ENCODE measurements at places on chromosomes 3 and 15.

DNA sequence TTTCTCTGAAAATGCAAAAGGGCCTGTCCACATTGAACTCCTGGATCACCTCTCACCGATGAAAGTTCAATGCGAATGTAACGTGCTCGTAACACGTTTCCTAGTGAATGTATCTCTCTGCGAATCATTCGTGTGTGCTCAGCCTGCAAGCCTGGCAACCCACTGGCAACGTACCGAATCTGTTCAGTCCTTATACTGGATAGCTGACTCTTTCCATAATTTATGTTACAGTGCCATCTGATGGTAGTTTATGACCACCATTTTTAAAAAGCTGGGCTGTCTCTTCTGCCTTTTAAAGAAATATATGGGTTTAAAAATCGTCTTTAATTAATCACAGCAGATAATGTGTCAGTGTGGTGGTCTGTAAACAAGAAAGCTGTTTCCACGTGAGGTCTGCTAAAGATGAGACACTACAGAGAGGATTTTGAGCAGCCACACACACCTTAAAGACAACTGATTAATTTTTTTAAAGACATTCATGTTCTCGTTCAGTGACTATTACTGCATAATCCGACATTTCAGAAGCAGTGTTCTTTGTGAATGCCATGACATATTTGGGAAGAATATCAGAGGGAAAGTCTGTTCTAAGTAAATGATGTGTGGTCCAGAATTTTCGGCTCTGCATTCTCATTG, 69.4 kb upstream of the FOXP1 start:
- DNase-seq: peak; percentile 5

DNA sequence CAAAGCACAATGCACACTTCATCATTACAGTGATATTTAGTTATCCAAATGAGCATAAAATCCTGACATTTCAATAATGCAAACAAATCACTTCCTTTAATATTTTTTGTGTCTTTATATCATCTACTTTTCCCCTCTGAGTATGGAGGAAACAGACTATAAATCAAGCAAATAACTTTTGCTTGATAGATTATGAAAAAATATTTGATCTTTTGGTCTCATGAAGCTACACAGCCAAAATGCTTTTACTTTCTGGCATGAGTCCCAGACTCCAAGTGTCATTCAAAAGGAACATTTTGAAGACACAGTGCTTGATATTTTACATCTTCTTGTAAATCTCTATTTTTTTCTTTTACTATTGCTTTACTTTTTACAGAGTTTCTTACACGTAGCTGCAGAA, 215.3 kb upstream of the ROBO1 start:
- no peak for DNase-seq

- DNase-seq: no peak
Observed at GRCh38 chr3:99499235-99500158, 138.9 kb upstream of the COL8A1 start.

DNA sequence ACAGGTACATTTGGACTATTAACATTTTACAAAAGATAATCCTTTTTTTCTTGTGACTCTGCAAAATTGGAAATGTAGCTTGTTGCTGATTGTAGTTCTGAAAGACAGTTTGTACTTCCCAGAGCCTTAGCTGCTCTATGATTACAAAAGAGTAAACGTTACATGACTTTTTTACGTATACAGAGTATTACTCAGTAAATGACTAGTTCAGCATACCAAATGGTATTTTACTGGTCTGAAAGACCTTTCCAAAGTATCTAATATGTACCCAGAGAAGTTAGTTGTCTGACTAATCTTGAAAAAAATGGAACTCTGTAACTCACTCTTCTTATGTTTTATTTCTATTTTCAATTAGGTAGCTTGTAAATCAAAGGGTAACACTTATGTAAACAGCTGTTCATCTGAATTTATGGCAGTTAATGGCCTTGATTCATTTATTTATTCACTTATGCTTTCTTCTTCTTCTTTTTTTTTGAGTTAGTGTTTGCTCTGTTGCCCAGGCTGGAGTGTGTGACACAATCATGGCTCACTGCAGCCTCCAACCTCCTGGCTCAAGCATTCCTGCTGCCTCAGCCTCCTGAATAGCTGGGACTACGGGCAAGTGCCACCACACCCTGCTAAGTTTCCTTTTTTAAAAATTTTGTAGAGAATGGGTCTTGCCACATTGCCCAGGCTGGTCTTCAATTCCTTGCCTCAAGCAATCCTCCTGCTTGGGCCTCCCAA, 151.7 kb downstream of the C3orf38 start:
- DNase-seq: no peak

GRCh38 chr3:32229565-32229964, 8.9 kb upstream of the CMTM8 start:
- no peak for DNase-seq

- no peak for DNase-seq
Observed at GRCh38 chr3:137572931-137573330, 191.2 kb upstream of the SOX14 start.

- no peak for DNase-seq
Observed at GRCh38 chr15:31954374-31955172, 75.7 kb upstream of the CHRNA7 start.

DNA sequence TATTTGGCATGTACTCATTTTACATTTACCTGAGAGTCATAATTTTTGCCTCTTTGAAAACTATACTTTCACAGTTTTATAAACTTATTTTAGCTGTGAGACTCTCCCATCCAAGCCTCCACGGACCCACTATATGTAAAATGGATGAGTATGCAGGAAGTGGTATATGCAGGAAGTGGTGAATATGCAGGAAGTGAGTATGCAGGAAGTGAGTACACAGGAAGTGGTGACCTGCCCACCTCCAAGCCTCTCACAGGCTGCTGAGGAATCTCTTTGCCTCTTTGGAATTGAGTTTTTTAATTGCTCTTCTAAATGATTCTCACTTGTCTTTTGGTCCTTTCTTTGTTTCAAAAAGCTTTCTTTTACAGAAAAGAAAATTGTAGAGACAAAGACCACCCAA, 85.2 kb downstream of the KBTBD8 start:
- DNase-seq: peak; percentile 53

DNA sequence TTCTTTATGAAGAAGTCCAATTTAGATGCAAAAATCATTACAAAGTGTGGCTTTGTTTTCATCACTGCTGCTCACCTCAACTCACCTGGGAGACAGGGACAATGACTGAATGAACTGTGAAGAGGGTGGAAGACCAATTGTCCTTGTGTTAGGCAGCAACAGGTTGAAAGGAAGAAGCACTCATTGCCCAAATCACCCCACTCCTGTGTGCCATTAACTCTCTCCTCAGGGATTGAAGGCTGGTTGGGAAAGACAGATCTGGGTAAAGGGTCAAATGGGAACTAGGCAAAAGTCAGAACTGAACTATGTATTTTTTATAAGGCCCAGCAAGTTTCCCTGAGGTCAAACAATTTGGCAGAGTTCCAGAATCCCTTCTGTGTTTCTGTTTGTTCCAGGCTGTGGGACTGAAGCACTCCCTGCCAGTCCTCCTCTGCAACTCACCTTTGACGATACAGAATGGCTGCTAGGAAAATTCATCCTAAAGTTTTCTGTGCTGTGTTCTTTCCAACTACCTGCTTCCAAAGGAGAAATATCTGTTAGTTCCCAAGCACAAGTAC, 68.6 kb upstream of the CCDC39 start:
- DNase-seq: no peak

GRCh38 chr15:74327756-74328155, 39.7 kb downstream of the CYP11A1 start:
- no peak for DNase-seq

GRCh38 chr3:13474776-13475303, 5.3 kb upstream of the HDAC11 start:
- no peak for DNase-seq

- DNase-seq: no peak
Observed at GRCh38 chr3:133040696-133041523, 2.7 kb downstream of the TMEM108 start.

DNA sequence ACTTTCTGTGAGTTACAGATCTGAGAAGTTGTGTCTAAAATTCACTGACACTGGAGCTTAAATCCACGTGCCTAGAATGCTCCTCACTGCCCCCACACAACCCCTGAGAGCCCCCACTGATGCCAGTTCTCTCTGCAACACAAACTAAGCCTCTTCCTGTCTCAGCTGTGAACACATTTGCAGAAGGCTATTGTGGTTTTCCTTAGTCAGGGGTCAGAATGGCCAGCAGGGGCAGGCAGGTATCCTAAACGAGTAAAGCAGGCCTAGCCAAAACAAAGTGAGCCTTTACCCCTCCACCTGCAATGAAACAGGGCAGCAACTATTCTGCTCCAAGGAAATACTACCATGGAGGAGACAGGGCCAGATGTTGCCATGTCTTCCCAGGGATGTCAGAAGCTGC, 78.6 kb downstream of the FHIT start:
- no peak for DNase-seq

DNA sequence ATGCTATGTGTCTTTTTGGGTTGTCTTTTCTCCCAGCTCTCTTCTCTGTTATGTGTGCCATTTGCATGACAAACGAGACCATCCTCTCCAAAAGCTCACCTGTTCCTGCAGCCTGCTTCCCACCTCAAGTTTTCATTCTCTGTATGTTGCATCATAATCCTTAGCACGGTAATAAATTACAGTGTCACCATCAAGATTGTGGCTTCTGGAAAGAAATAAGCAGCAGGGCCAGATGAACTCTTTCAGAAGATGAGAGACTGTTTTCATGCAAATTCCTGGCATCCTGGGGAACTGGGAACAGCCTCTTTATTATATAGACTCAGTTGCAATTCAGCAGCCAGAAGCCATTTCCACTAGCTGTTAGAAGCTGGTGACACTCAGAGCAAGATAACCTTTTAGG, 436.7 kb downstream of the EPHB1 start:
- DNase-seq: no peak

GRCh38 chr3:153615863-153616262, 453.8 kb downstream of the RAP2B start:
- no peak for DNase-seq

- no peak for DNase-seq
Observed at GRCh38 chr3:114460459-114460858, 166.6 kb downstream of the TIGIT start.

GRCh38 chr3:159824333-159824732, 164.3 kb upstream of the IL12A start:
- DNase-seq: no peak

GRCh38 chr15:42387603-42388002, 28.3 kb downstream of the CAPN3 start:
- no peak for DNase-seq

GRCh38 chr3:109648027-109648426, 310.7 kb upstream of the DPPA4 start:
- no peak for DNase-seq

GRCh38 chr3:18723206-18723810, 298.2 kb upstream of the SATB1 start:
- DNase-seq: no peak

- no peak for DNase-seq
Observed at GRCh38 chr3:115361806-115362205, 214.7 kb upstream of the ZBTB20 start.

- no peak for DNase-seq
Observed at GRCh38 chr15:99566157-99566897, 543 bp downstream of the MEF2A start.

DNA sequence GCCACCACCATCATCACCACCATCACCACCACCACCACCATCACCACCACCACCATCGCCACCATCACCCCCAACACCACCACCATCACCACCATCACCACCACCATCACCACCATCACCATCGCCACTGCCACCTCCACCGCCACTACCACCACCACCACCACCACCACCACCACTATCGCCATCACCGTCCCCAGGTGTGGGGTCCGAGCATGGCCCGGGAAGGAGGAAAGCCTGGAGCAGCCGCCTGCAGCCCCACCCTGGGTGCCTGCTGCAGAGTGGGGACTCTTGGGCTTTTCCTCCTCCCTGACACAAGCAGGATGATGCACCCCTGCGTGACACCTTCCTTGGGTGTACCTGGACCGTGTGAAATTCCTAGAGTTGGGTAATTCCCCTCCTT, 43.9 kb downstream of the MUC4 start:
- DNase-seq: no peak

DNA sequence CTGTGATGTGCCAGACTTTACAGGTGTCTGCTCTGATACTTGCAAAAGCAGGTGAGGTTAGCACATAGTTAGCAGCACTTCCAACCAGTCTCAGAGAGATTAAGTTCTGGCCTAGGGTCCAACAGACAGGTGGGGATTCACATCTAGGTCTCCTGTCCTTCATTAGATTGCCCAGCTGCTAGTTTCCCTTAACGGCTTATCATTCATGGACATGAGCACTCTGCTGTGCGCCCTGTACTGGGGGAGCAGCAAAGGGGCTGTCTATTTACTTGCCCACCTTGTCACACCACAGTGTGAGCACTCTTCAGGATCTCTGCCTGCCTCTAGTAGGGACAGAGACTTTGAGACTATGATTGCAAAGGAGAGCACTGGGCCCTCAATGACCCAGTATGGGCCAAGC, 8.7 kb downstream of the SPSB4 start:
- no peak for DNase-seq

- no peak for DNase-seq
Observed at GRCh38 chr3:122993124-122993978, 34.2 kb downstream of the SEMA5B start.

GRCh38 chr3:118810499-118811035, 224.1 kb downstream of the IGSF11 start:
- DNase-seq: no peak

DNA sequence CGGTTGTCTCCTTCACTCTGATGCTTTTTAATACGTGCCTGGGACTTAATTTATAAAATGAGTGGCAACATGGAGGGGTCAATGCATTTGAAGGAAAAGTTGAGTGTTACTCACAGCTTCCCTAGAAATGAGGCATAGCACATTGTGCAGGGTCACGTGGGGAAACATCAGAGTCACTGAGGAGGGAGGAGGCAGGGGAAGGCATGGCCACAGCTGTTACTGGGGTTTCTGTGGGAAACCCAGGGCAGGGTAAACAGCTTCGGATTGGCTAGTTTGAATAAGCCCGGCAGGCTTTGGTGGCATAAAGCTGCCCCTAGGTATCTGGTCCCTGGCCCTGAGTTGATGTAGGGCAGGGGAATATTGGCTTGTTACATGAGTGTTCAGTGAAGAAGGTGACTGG, 98.9 kb upstream of the ST8SIA2 start:
- no peak for DNase-seq

DNA sequence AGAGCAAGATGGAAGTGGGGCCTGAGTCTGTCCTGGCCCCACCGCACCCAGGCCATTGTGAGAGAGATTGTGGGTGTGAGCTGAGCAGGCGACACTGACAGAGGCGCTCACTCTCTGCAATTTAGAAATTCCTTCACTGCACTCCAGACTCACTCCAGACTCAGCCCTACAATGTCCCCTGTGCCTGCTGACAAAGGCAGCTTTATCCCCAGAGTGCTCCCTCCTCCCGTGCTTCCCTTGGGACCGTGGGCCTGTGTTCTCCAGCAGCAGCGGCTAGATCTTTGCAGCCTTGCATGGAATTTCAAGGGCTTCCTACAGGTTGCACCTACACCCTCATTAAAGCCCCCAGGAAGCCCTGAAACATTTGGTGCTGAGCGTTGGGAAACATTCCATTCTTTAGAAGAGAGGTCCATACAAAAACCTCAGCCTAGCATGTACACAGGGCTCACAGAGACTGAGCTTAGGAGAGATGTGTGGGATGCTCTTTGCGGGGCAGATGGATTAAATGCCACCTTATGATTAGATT, 1.3 kb upstream of the IL16 start:
- DNase-seq: no peak

Data from activated naive CD4-positive, alpha-beta T cell treated with Interleukin-2 at 50 U/mL for 16 hours (primary cell).